T-helper 2 cell (primary cell): ENCODE measurements at places on chromosomes 1 and 21.

DNA sequence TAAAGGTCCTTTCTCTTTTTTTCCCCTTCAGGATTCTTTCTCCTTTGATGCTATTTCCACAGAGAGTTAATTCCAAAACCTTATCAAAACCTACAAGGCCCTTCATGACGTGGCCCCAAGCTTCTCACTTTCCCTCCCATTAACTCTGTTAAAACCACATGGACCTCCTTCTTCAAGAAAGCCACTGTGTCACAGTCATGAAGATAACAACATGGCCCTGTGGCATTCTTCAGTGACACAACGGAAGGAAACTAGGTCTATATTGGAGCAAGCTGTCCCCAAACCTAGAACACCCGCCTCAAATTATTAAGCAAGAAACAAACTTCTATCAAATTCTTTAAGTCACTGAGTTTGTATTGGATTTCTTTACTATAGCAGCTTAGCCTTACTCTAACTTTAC is 611.1 kb downstream of the NUF2 start:
- DNase-seq: no peak

DNA sequence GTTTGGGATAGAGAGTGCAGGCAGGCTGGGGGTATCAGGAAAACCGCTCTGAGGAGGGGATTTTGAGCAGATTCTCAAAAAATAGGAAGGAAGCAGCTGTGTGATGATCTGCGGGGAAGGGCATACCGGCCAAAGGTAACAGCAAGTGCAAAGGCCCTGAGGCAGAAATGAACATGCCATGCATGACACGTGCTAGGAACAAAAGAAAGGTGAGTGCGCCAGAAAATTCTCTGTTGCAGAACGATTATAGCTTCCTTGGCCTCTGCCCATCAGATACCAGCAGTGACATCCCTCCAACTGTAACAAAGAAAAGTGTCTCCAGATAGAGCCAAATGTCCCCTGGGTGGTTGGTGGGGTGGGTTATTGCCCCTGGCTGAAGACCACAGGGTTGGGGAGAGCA is 37.0 kb upstream of the FAM131C start:
- no peak for DNase-seq

GRCh38 chr21:31714741-31715365 is 17.1 kb downstream of the SCAF4 start:
- DNase-seq: no peak

- no peak for DNase-seq
These were observed 33.6 kb downstream of the RGS8 start for GRCh38 chr1:182650678-182651338.

DNA sequence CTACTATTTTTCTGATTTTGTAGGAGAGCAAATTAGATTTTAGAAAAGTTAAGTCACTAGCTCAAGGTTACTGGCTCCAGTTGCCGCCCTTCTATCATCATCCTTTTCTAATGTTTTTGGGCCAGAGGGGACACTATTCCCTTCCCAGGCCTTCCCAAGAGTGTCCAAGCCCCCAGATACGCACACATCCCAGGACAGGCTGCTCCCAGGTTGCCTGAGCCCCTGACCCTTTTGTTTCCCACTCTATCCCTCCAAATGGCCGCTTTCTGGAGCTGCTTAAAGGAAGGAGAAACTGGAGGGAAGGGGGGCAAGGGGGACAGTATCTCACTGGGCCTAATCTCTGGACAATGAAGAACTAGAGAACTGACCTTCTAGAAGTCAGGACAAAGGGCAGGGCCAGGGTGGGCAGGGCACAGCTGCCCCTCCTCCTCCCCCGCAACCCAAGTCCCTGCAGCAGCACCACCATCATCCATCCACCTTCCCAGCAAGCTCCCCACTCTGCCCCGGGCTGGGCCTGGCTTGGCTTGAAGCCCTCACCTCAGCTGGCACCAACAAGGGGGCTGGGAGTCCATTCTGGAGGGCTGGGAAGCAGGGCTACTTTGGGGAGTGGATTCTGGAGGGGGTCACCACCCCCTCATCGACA is 1.1 kb upstream of the MAP7D1 start:
- no peak for DNase-seq

DNA sequence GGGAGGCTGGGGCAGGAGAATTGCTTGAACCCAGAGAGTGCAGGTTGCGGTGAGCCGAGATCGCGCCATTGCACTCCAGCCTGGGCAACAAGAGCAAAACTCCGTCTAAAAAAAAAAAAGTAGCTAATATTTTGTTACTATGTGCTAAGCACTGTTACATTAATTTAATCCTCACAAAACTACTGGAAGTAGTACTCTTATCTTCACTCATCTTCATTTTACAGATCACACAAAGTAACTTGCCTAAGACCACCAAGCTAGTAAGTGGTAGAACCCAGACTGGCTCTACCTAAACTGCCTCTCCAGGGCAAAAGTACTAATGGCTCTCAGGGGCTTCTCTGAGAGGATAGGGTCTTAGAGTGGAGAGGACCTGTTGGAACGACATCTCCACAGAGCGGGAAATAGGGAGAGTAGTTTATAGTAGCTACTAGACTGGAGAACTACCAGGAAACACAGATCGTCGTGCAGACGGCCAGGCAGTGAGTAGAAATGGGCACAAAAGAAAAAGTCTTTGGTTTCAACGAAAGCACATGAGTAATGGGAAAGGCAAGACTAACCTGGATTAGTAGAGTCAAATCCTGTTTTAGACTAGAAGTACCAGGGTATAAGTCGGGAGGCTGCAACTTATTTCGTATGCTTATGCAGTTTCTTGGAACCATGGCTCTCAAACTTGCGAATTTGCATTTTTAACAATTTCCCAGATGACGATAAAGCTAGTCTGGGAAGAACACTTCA is 1.4 kb downstream of the CLCC1 start:
- no peak for DNase-seq

- no peak for DNase-seq
These were observed 2.4 kb upstream of the NFIA start for GRCh38 chr1:61079898-61080336.

- no peak for DNase-seq
These were observed 73.6 kb downstream of the SMYD2 start for GRCh38 chr1:214354440-214355148.
